ENCODE measurements at places on chromosomes 2 and 18.
A peak's percentile ranks its signal among the peaks of the same experiment; 100 is the strongest.

GRCh38 chr2:132253496-132254305 lies 91.9 kb upstream of the ANKRD30BL start:
- no peak for DNase-seq

GRCh38 chr2:217705461-217705860 lies 297.3 kb downstream of the TNS1 start:
- no peak for DNase-seq

DNA sequence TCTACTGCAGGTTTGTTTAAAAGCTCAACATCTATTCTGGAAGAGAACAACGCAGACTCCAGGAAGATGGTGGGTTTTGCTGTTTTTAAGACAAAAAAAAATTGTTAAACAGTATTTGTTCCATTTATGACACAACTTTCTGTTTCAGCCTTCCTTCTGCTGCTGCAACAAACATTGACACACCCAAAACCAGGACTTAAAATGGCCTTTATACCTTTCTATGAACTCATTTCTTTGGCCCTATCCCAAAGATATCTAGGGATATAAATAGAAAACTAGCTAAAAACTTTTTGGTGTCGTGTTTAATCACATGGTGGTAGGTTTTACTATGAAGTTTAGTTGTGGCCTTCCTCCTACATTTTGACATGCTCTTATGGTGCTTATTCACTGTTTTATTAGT lies 964 bp upstream of the GALNT3 start:
- no peak for DNase-seq

- no peak for DNase-seq
These were observed 14.7 kb downstream of the ARHGAP25 start for GRCh38 chr2:68749345-68749744.

DNA sequence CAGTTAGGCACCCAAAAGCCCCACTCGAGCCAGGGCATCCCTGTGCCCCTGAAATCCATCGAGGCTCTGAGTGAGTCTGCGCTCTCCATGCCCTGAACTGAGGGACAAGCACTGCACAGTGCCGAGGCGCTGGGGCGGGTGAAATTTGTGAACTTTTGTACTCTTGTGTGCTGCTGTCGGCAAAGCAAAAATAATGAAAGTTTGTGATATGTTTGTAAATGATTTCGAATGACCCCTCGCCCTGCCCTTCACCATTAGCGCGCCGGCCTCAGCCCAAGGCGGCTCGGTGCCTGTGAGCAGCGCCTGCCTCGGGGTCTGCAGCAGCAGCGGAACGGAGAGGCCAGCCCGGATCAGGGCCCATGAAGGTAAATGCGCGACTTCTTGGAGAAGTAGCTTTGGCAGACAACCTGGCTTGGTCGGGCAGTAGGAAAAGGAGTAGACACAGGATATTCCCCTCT lies 1.8 kb upstream of the HOXD4 start:
- no peak for DNase-seq

DNA sequence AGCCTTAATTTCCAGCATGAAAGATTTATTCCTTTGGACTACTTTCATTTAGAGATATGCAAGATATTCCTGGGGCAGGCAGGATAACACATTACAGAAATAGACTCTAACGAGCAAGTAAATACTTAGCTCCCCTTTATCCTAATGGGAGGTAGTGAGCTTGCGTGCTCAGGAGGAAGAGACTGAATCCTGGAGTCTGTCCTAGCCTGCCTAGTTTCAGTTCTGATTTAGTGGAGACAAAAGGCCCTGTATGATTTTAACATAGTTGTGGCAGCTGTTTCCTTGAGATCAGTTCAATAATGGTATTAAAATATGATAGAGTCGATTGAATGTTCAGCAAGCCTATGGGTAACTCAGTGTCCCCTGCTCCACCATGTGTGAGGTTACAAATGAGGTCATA lies 109.5 kb downstream of the FMNL2 start:
- DNase-seq: no peak

DNA sequence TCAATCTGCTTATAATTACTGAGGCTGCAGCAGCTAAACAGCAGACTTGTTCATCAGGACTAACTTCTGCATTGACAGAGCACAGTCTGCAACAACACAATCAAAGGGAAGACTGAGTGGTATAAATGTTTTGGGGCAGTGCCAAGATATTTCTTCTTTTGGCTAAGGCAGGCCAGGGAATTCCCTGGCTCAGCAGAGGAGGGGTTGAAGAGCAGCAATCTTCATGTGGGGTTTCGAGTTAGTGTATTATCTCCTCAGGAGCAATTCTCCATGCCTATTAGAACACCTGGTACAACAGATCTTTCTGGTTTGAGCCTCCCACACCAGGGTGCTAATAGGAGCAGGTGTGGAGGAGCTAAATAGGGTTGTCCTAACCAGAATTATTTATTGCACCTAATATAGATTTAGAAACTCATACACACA lies 103.0 kb upstream of the STK17B start:
- no peak for DNase-seq

DNA sequence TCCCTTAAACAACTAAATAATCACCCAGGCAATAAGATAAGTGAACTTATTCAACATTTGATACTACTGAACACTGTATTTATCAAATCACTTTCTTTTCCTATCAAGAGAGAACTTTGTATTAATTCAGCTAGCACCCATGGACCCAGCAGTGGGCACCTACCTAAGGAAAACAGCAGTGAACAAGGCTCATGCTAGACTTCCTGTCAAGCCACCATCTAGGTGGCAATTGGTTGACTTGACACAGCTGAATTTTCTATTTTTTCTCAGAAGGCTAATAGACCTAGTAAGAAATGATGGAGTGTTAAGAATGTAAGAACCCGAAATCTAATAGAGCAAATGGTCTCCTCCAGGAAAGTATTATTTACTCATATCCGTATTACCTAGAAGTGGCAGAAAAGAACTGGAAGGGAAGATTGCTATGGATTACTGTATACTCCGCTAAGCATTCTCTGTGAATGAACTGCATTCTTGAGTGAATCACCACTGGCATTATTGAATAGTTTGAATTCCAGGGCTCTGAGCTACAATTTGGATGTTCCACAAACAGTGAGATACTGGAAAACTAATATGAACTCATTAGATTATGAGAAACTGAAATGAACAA lies 988.2 kb upstream of the CDH2 start:
- peak; percentile 38 for DNase-seq

- no peak for DNase-seq
These were observed 339.9 kb downstream of the ADCYAP1 start for GRCh38 chr18:1244397-1245122.

- DNase-seq: no peak
These were observed 110.3 kb upstream of the ST6GAL2 start for GRCh38 chr2:106996171-106996769.

GRCh38 chr2:141055531-141055930 lies 1075.3 kb downstream of the LRP1B start:
- DNase-seq: no peak

DNA sequence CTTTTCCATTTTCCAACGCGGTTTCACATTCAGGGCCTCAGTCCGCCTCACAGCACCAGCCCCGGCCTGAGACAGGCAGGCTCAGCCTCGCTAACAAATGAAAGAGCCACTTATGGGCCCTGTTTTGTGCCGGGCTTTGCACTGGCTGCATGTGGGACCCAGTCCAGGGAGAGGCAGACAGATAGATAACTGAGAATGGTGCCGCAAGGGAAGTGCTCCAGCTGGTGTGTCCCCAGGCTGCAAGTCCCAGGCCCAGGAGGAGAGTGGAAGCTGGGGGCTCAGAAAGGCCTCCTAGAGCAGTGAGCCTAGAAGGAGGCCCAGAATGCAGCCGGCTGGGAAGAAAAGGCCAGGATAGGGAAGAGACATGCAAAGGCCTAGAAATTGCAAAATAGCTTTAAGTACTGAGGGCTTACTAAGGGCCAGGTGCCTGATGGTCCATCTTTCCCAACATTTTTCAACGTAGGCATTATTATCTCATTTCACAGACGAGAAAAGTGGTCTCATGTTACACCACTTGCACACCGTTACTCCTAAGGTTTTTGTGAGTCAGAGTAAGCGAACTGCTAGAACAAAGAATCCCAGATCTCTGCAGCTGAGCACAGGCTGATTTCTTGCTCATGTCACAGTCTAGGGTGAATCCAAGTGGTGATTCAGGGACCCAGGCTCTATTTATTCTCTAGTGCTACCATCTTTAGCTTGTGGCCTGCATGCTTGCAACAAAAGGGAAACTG lies 26.0 kb downstream of the ADRA2B start:
- DNase-seq: no peak

DNA sequence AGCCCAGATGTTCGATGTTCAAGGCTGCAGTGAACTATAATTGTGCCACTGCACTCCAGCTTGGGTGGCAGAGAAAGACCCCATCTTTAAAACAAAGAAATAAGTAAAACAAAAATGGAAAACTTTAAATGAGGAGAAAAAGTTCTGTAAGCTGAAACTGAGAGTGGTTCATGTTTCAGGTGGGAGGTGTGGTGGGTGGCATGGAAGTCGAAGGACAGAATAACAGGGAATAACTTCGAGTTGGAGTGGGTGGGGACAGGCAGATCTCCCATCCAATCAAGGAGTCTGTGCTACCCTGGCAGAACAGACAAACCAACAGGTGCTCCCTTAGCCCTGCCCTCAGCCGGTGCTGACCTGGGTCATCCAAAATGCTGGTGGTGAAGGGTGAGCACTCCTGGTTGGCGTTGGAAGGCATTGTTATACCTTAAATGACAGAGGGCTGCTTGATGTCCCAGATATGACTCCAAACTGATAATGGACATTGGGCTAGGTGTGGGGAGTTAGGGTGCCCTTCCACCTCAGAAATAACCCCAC lies 328.4 kb downstream of the DYSF start:
- no peak for DNase-seq

DNA sequence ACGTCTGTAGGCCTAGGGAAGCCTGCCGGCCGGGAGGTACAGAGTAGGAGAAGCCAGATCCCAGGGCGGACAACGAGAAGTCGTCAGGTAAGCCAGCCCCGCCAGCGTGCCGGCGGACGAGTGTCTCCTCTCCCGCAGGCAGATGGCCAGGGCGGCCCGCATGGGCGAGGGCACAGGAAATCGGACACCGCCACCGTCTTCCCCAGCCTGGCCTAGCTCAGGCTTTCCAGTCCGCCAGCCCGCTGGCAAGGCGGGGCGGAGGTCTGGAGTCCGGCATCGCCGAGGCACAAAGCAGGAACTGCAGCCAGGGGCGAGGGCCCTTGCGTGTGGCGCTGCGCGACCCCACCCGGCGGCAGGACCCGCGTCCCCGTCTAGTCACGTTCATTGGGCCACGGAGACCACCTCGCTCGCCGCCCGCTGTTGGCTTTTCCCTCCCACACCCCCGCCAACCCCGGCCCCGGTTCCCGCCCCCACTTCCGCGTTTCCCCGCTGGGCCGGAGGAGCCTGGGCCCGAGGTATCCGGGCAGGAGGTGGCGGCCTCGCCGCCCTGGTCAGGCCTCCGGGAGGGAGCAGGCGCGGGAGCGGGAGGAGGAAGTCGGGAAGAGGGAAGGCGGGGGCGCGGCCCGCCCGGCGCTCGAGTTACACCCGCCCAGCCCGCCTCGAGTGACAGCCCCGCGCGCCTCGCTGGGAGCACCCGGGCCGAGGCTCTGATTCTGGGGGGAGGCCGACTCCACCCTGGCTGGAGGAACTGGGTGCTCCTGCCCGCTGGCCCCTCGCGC lies at the start of gene GPD2:
TSS of gene GPD2 (plus strand) at position 662 of the 779 bp plus-strand sequence. CDS start 39,727 bp downstream, outside the sequence.
- DNase-seq: peak; percentile 57

DNA sequence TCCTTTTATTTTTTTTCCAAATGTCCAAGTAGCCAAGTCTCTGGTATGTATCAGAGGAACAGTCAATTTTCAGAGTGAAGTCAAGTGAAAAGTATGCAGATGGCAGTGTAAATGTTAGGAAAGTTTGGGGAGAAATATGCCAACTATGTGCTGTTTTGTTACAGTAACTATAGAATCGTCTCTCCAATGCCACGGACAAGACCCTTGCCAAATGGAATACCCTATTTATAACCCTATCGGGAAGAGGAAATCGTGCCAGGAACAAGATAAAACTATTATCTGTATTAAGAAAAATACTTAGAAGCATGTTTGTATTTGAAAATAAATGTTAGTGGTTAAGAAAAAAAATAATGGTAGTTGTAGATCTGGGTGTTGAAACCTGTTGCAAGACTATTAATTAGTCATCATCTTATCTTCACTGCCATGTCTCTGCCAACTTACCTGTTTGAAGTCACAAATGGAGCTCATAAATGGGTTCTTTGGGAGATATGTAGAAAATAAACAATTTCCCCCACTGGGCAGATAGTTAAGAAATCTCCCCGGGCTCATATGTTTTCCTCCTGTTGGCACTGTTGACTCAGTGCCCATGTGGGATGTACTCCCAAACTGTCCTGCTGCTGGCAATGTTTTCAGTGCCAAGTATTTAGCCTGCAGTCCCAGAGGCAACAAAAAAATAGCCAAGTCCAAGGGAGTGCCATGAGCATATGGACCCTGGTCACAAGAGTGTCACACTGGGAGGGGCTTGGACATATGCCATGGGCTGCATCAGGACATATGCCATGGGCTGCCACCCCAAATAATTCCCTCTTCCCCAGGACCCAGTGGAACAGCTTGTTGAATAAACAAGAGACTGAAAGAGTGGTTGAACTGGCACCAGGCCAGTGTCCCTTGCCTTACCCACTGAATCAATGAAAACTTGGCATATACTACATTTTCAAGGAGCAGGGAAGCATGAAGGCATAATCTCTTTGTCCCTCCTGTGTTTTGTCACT lies 366.9 kb downstream of the OSR1 start:
- DNase-seq: no peak
